Immature natural killer cell (primary cell): ENCODE measurements at places on chromosomes 5 and 9.

DNA sequence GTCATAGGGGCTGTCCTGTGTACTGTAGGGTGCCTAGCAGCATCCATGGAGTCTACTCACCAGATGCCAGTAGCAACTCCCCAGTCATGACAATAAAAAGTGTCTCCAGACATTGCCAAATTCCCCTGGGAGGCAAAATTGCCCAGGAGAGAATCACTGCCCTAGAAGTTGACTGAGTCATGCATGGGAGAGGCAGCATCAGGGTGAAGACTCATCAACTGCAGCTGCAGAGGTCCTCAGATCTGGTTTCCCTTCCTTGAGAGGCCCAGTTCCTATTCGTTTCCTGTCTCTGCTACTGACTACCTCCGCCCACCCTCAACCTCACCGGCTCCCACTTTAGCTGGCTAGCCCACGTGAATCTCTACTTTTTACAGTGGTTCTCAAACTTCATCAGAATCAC is 88.6 kb upstream of the AGXT2 start:
- no peak for DNase-seq

DNA sequence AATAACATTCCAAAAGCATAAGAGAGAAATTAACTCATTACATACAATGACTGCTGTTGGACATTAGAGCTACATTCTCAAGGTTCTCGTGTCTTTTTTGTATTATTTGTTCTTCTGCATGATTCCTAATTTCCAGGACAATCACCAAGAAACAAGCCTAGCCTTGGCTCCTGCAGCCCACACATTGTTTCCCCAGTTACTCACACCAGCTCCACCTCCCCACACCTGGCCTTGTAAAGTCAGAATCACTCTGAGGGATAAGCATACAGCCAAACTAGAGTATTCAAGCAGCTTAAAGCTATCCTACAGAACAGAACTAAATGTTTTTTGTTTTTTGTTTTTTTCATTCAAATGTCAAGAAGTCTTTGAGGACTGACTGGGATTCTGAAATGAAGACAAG is 189.2 kb downstream of the HINT1 start:
- no peak for DNase-seq

DNA sequence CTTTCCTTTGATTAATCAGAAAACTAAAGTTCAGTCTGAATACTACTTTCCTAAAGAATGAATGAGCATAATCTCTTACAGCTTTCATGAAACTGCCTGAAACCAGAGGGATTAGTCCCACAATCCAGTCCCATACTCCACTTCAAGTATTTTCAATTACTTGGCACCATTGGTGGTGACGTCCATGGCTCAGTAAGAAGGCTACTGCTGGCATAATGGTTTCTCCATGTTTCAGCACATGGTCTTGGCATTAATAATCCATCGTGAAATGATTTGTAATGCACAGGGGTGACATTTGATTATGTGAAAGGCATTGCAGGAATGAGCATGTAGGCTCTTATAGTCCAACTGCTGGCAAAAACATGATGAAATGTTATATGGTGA is 23.4 kb downstream of the LIX1 start:
- no peak for DNase-seq

- DNase-seq = no peak
Measured at GRCh38 chr9:21479152-21479702, 2.9 kb downstream of the IFNE start.

- DNase-seq = no peak
Measured at GRCh38 chr9:86732514-86733171, 214.7 kb downstream of the GAS1 start.

GRCh38 chr5:170439944-170440269 is 50.7 kb upstream of the KCNMB1 start:
- no peak for DNase-seq

DNA sequence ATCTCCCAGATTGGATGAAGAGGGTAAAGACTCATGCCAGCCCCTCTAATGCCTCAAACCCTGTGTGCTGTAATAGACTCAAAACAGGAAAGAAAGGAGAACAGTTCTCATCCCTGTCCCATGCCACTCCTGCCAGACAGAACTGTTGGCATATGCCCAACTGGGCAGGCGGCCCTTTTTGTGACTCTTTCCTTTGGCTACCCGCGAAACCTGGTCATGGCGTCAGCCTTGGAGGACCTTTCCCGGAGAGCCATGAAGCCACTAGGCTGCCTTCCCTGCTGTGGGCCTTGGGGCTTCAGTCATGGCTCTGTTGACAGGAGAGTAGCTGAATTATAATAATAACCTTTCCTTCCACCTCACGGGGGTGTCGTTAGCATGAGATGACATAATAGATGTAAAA is 75.9 kb upstream of the SEMA6A start:
- no peak for DNase-seq

- no peak for DNase-seq
Measured at GRCh38 chr5:127804886-127805426, 101.8 kb downstream of the CCDC192 start.
